Activated T-cell treated with anti-CD3 and anti-CD28 coated beads for 48 hours (primary cell): ENCODE measurements at places on chromosomes 12 and 14.

- no peak for DNase-seq
These were observed 218.5 kb downstream of the PHETA1 start for GRCh38 chr12:111150360-111150759.

- no peak for DNase-seq
These were observed 838.3 kb upstream of the NOVA1 start for GRCh38 chr14:27435923-27436670.

GRCh38 chr12:26090836-26091510 is 33.9 kb downstream of the BHLHE41 start:
- DNase-seq, result no peak

DNA sequence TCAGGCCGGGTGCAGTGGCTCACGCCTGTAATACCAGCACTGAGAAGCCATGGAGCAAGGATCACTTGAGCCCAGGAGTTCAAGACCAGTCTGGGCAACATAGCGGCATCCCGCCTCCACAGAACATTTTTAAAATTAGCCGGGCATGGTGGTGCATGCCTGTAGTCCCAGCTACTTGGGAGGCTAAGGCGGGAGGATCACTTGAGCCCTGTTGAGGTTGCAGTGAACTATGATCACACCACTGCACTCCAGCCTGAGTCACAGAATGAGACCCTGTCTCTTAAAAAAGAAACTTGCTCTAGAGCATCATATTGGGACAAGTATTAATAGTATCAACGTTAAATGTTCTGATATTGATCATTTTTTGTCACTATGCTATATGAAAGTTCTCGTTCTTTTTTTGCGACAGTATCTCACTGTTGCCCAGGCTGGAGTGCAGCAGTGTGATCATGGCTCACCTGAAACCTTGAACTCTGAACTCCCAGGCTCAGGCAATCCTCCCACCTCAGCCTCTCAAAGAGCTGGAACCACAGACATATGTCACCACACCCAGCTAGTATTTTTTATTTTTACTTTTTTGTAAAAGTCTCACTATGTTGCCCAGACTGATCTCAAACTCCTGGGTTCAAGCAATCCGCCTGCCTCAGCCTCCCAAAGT is 47.7 kb downstream of the CCDC85C start:
- no peak for DNase-seq

- no peak for DNase-seq
These were observed 95.9 kb downstream of the TTC7B start for GRCh38 chr14:90720336-90720735.

GRCh38 chr12:29907461-29907860 is 123.7 kb upstream of the TMTC1 start:
- DNase-seq, result no peak
